ENCODE measurements at places on chromosomes 5 and 9.

DNA sequence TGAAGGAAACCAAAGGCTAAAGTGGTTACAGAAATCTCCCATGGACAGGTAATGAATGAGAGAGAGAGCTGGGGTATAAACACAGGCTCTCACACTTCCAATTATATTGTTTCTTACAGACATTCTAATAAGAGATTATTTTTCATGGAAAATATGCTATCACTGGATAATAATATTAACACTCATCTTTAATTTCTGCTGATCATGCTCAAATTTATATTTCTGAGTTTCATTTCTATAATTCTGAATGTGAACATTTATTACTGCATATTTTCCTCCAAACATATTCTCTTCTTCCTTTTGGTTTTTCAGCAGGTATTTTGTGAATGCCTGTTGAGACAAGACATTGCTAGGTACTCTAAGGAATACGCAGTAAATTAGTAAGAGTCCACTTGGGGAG lies 410.2 kb upstream of the DAP start:
- DNase-seq: no peak

GRCh38 chr5:57831932-57832331 lies 349.3 kb upstream of the ACTBL2 start:
- DNase-seq: no peak

GRCh38 chr9:25918761-25919160 lies 240.5 kb upstream of the TUSC1 start:
- no peak for DNase-seq

DNA sequence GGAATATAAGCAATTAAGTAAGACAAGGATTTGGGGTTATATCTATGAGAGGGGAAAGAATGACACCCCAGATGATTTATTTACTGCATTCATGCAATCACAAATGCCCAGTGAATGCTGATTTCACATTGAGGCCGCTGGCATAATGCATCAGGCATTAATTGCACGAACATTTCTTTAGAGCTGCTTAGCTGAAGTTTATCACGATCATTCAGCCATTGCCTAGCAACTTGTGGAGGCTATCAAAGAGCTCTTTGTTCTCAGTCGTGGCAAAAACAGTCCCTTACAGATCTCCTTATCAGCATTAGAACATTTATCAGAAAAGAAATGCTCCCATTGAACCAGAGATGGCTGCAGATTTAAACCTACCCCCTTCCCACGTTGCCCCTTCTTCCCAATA lies 88.7 kb upstream of the PRRC1 start:
- DNase-seq: no peak

DNA sequence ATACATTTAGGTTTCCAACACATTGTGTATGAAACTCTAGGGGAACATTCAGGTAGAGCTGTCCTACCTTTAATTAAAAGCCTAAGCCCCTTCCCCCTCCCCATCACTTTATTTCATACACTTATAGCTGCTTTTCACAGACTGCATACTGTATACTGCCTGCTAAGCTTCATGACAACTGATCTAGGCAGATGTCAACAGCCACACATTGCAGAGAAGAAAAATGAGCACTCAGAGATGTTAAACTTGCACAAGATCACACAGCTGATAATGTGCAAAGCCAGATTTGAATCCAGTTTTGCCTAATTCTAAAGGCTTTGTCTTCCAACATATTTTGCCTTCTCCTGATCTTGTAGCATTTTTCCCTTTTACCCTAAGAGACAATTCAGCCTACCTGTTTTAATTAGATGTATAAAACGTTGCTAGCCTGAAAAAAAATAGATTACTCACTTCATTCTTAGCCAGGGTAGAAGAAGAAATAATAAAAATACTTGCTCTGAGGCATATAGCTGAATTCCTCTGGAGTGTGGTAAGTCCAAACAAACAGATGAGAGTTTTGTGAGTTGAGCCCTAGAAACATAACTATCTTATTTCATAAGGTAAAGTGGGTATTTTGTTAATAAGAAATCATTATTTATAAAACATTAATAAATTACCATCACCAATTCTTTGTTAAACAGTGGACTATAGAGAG lies 56.9 kb upstream of the CAST start:
- DNase-seq: no peak

DNA sequence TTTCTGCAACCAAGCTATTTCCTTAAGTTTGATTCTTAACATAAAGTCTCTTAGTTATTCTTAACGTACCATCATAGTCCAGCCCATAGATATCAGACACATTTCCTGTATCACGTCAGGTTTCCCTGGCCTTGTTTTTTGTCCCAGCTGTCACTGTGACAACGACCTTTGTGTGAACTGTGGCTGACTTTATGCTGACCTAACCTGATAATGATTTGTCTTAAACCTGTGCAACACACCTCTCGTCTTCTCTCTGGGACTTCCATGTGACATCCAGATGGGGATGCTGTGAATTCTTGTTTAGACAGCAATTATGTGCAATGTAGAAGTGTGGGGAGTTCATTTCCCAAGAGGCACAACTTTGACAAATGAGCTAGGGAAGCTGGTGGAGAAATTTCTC lies 662.8 kb downstream of the PTPRD start:
- no peak for DNase-seq

GRCh38 chr5:33319151-33319550 lies 121.6 kb upstream of the TARS1 start:
- no peak for DNase-seq

DNA sequence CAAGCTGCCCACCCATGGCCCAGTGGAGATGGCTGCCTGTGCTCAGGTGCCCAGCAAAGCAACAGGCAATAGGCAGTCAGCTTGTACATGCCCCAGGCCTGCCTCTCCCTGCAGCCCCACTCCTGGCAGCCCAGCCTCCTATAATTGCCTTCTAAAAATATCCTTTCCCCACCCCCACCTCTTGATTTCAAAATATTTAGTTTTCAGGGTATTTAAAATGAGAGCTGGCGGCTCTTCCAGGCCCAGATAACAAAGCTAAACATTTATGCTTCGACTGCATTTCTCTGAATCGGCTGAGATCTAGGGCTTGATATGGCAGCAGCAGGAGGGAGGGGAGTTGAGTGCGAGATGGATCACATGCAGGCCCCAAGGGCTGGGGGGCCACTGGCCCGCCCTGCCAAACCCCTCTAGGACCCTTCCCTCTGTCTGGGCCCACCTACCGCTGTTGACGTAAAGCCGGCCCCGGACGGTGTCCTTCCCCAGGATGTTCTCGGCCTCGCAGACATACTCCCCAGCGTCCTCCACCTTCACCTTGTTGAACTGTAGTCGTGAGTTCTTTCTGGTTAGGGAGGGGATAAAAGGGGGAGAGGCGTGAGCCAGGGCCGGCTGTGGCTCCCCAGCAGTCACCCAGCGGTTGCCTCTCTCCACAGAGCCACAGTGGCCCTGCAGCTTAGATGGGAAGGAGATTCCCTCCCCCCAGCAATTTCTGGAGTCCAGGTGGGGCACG lies 85.0 kb downstream of the PSD2 start:
- DNase-seq: no peak

DNA sequence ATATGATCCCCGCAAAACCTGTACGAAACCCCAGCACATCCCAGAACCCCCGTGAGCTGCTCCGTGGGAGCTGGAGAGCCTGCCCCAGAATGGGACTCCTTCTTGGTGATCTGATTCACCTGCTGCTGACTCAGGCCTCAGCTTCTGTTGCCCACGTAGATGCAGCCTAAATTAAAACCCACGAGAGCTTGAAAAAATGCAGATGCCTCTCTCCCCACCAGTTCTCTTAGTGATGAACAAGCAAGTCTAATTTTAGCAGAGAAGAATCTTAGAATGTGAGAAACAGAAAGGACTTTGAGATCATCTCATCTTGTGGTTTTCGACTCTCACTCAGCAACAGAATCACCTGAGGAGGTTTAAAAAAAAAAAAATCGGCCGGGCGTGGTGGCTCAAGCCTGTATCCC lies 57.6 kb downstream of the TMOD1 start:
- no peak for DNase-seq

DNA sequence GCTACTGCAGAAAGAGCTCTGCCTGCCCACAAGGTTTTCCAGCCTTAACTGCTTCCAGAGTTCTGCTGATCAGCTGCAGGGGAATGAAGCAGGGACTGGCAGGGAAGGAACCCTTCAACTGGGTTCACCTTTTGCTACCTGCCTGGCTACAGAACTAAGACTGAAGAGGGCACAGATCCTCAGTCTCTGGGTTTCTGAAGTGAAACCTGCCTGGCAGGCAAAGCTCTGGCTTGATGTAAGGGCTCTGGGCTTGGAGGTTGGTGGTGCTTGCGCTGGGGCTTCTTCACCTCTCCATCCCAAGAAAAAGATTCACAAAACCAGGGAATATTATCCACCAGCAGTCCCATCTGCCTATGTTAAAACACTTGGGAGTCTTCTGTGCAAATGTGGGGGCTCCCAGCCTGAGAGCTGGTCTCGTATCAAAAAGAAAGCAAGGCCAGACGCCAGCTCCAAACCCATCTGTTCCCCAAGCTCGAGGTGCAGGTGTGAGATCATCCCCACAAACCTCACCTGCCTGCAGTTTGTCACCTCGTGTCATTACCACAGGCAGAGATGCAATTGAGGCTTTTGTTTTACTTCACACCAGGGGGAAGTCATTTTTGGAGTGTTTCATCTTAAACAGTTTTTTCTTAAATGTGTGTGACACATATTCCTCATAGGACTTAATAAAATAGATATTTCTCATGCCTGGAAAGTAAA lies 58.3 kb downstream of the BNC2 start:
- no peak for DNase-seq

DNA sequence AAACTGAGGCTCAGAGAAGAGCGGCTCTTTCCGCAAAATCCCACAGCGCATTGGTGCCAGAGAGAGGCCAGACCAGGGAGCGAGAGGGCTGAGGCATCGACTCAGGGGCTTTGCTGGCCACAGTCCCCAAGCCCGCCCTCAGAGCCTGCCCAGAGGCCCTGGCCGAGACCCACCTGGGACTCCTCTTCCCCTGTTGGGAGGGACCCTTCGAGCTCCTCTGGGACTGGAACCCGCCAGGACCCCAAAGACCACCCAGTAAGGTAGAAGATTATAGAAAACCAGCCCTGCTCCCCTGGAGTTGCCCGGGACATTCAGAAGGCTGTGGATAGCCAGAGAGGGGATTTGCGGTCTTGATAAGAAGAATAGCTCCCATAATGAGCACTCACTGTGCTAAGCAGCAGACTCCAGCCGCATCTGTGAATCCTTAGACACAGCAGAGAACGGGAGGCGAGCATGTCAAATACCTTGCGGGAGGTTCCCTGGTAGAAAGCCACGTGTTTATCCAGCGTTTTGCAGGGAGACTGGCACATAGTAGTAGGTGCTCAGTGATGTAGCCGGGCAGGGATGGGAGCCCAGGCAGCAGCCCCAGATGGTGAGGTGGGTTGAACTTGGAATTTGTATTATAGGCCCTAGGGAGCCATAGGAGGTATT lies 651 bp upstream of the AK1 start:
- no peak for DNase-seq

GRCh38 chr9:113611461-113612215 lies 148.1 kb downstream of the RGS3 start:
- DNase-seq: no peak

- DNase-seq: no peak
Observed at GRCh38 chr9:114153761-114154599, 1.4 kb upstream of the COL27A1 start.

DNA sequence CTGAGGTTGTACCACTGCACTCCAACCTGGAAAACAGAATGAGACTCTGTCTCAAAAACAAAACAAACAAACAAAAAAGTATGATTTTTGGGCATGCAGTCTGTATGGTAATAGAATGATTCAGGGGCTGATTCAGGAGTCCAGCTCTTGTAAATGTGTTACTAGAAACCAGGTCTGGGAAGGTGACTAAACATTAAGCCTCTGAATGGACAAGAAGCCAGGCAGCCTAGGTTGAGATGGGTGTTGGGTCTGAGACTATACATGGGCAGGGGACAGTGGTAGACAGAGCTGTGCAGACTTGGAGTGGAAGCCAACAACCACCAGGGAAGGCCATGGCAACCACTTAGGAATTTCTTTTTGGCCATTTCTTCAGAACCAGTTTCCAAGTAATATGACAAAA lies 64.9 kb upstream of the TLE1 start:
- no peak for DNase-seq

DNA sequence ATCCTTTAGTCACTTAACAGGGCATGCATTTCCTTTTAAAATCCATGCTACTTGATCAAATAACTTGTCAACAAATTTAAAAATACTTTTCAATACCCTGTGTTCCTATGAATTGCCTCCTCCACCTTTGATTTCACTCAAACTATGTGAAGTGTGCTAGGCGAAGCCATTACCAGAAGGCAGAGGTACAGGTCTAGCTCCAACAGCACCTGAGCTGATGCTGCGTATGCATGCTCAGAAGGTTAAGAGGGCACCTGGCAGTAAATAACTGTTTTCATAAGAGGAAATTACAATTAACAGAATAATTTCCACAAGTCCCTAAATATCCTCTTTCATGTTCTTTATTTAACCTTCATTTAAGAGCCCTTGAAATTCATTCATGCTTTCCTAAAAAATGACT lies 251.8 kb downstream of the EFNA5 start:
- DNase-seq: no peak

DNA sequence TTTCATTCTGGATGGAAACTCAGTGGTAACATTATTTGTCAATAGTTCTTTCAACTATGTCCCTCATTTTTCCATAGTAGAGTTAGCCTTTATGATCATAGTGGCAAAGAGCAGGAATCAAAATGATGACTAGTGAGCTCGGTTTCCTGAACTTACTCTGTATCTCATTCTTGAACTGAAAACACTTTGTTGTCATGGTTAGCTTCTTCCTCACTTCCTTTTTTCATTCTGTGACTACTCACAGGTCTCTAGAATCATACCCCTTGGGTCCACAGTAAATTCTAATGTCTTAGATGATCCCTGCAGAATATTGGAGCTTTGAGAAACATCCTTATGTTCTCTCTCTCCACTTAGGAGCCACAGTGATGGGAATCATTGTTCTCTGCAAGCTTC lies 29.4 kb upstream of the RECK start:
- DNase-seq: no peak

DNA sequence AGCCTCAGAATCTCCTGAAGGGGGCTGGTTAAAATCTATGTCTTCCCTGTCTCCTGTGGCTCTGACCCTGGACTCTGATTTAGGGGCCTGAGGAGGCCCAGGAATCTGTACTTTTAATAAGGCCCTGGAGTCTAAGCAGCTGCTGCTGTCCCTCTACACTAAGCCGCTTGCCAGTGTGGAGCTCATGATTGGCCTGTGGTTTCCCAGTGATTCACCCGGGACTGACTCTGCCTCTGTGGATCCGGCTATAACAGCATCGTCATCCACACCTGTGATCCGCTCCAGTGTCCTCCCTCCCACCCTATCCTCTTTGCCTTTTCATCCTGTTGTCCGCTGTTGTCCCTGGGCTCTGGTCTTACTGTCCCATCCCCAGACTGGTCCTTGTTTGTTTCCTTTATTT lies 3.7 kb downstream of the SLC31A2 start:
- no peak for DNase-seq

Measured in stimulated activated CD8-positive, alpha-beta memory T cell treated with anti-CD3 and anti-CD28 coated beads, Interleukin-2, amount 100 ng/mL, for 1 hour (primary cell).